ENCODE measurements at places on chromosomes 6 and 20. TPM values are rescaled to one million over a fixed set of nuclear protein-coding genes. Genes with fewer than 3 reads are reported as not detected.

The MDFI gene
- 1.4 TPM for total RNA-seq

The EMILIN3 gene
- not detected for total RNA-seq

The ULBP3 gene
- 10.5 TPM for total RNA-seq

The KCNB1 gene
- not detected for total RNA-seq

The KCNK16 gene
- not detected for total RNA-seq

The LIME1 gene
- 0.12 TPM for total RNA-seq

The NEDD9 gene
- 79.4 TPM for total RNA-seq

The RSPO4 gene
- total RNA-seq, result not detected

The RHAG gene
- total RNA-seq, result not detected

The MRAP2 gene
- 0.12 TPM for total RNA-seq

The SLC26A8 gene
- not detected for total RNA-seq

The ZGPAT gene
- 25.7 TPM for total RNA-seq

The GCNT2 gene
- total RNA-seq, result 22.5 TPM

The IPCEF1 gene
- total RNA-seq, result 1.6 TPM

The CST8 gene
- total RNA-seq, result not detected

The CHRNA4 gene
- total RNA-seq, result not detected

The NUP43 gene
- 70.0 TPM for total RNA-seq

The CST2 gene
- not detected for total RNA-seq

The BPI gene
- 0.91 TPM for total RNA-seq

The SPDEF gene
- total RNA-seq, result not detected

The TREM1 gene
- total RNA-seq, result not detected

The GRM1 gene
- total RNA-seq, result 0.02 TPM

The ZNF334 gene
- 1.9 TPM for total RNA-seq

The CALHM5 gene
- 1.6 TPM for total RNA-seq

The DZANK1 gene
- 1.8 TPM for total RNA-seq

The TRERF1 gene
- total RNA-seq, result 6.2 TPM

The ADAM33 gene
- 0.15 TPM for total RNA-seq

The ZSCAN31 gene
- 20.4 TPM for total RNA-seq

The CCM2L gene
- total RNA-seq, result not detected

The DSP gene
- total RNA-seq, result 24.3 TPM

The ME1 gene
- total RNA-seq, result 11.6 TPM

The ANGPT4 gene
- total RNA-seq, result not detected

The C20orf96 gene
- total RNA-seq, result 2.2 TPM

The SLC22A2 gene
- not detected for total RNA-seq

The OPN5 gene
- total RNA-seq, result not detected

The PBOV1 gene
- total RNA-seq, result not detected

Data from M059J (cell line).